ENCODE measurements at places on chromosomes 4 and X.

GRCh38 chr4:57320217-57320616, 210.0 kb upstream of the IGFBP7 start:
- no peak for DNase-seq

DNA sequence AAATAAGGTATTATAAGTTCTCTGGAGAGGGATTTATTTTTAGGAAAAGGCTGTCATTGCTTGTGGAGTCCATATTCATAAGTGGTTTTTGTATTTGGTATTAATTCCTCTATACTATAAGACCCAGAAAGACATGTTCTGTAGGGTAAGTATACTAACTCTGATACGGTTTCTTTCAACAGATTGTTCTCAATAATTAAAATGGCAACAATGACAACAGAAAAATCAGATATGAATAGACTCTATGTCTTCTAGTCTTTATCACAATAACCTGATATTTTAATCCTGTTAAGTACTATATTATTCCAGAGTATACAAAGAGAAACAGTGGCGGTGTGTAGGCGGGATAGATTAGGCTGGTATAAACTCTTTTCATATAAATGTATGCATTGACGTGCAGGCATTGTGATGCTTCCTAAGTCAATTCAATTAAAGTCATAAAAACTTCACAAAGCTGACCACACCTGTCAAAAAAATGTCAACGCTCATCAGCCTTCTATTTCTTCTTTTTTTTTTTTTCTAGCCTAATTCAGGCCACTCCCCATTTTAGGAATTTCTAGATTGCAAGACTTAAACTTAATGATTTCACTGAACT, 150.4 kb downstream of the TRIML1 start:
- DNase-seq: no peak

DNA sequence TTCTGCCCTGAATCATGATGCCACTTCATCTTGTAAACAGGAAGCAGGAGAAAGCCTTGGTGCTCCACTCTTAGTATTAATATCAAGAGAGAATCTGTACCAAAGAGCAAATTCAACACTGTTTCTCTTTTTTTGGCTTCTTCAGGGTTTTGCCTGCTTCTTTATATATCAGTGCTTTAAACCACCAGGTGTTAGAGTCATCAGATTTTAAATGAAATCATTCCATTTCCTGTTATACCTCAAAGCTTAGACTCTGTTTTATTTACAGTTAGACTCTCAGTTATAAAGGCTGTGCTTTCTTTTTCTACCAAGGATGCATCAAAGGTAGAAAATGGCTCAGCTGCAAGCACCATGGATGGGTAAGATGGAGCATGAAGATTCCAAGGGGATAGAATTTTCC, 350.9 kb downstream of the CAMK2D start:
- DNase-seq: no peak

- DNase-seq: no peak
Observed at GRCh38 chr4:2434420-2434819, 15.7 kb downstream of the CFAP99 start.

- peak; percentile 4 for DNase-seq
Observed at GRCh38 chr4:6372649-6373525, 99.5 kb downstream of the PPP2R2C start.

DNA sequence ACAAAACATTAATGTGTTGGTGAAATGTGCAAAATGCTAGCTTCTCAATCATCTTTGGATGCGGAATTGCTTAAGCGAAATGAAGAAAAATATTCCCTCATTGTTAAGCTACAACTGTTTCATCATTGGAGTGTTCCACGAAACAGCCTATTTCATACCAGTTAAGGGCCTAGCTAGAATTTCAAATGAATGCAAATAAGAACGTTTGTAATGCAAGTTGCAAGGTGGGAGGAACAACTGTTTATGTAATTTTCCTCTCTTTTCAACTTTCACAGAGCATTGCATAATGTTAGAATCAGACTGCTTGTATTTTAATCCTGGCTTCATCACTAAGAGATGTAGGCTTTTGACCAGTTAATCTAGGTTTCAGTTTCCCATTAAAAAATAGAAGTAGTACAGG, 480.1 kb downstream of the IL1RAPL1 start:
- no peak for DNase-seq
